ENCODE measurements at places on chromosomes 3 and 15.
A peak's percentile ranks its signal among the peaks of the same experiment; 100 is the strongest.

GRCh38 chr15:66178531-66178910 is 75.0 kb downstream of the MEGF11 start:
- DNase-seq: no peak

- no peak for DNase-seq
Observed at GRCh38 chr3:153003862-153004261, 158.2 kb upstream of the RAP2B start.

DNA sequence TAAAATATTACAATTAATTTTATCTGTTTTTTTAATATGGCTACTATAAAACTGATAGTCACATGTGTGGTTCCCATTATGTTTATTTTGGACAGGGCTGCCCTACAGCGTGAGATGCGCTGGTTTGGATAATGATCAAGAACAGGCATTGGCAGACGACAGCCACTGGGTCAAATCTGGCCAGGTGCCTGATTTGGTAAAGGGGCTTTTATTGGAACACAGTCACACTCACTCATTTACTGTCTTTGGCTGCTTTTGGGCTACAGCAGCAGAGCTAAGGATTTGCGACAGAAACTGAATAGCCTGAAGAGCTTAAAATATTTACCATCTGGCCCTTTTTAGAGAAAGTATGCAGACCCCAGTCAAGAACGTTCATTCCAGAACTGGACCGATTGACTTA is 724.2 kb upstream of the CFAP20DC start:
- no peak for DNase-seq

GRCh38 chr3:10140996-10141546 is 507 bp upstream of the VHL start:
- DNase-seq: no peak

- peak; percentile 59 for DNase-seq
Observed at GRCh38 chr3:44208086-44208485, 33.6 kb upstream of the TOPAZ1 start.

DNA sequence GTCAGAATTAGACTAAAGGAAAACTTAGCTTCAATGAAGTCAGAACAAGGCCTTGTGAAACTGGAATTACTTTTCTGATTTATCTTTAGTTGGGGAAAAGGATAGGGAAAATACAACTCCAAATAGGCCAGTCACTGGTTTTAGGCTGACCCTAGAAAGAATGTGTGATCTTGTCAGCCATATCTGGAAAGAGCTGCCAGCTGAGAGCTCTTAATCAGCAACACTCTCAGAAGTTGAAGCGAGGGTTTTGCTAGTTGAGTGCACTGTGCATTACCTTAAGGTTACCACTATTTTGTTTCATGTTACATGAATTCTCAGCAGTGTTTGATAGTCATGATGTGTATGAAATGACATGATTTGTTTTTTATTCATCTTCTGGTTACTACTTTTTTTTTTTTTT is 905.3 kb upstream of the ALCAM start:
- DNase-seq: no peak

GRCh38 chr3:23258110-23258509 is 55.0 kb downstream of the UBE2E2 start:
- peak; percentile 62 for DNase-seq

DNA sequence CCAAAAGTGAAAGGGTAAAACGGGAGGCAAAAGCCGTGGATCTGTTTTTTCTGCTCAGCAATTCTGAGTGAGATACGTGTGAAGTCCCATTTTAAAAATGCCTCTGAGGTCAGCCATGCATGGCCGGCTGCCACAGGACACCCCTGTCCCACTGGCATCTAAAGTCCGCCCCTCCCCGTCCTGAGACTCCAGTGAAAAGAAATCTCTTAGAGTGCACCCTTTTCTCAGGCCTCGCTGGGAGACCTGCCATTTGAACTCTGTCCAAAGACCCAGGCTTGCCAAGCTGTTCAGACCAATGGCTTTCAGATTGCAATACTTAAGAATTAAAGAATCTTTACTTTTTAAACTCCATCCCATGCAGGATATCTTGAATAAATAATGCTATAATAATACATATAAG is 61.0 kb upstream of the SLC24A5 start:
- no peak for DNase-seq

DNA sequence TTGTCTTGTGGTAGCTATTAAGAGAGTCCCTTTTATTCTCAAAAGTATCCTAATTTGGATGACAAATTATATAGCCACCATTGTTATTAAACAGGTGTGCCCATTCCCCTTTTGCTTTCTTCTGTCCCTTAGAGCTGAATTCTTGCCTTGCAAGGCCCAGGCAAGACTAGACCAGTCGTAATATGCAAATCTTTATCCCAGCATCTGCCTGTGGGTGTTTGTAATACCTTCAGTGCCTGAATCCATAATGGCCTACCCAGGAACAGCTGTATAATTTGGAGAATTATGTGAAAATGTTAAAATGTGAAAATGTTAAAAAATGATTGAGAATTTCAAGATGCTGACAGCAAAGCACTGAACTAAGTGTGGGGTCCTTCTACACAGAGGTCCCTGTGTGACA is 403.0 kb upstream of the RBMS3 start:
- DNase-seq: no peak

- peak; percentile 54 for DNase-seq
Observed at GRCh38 chr3:154954757-154955156, 125.4 kb upstream of the MME start.

DNA sequence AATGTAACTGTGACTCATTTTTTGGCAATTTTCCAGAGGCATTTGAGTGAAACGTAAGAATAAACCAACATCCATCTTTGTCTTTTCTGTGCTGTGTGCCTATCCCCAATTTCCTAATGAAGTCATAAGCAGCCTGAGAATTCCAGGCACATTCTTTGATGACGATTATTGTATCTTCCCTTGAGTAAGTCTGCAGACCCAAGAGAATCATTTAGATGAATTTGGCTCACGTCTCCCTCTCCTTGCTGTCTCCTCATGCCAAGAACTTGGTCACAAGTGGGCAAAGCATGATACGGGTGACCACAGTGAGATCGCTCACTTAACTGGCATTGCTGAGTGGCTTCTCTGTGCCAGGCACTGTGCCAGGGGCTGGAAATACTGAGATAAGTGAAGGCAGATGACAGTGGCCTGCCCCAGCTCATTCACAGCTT is 384.5 kb upstream of the IL12A start:
- DNase-seq: peak; percentile 65

DNA sequence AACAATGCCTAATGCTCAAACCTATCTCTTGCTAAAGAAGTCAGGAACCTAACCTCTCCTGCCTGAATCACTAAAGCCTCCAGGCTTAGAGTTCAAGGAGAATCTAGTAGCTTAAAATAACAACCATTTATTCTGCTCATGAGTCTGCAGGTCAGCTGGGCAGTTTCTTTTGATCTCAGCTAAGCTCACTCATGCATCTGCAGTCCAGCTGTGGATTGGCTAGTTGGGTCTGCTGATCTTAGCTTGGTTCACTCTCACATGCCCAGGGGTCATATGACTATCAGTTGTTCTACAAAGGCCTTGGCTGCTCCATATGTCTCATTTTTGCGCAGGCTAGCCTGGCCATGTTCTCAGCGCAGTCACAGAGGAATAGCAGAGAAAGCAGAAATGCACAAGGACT is 109.2 kb upstream of the STT3B start:
- peak; percentile 63 for DNase-seq

- DNase-seq: no peak
Observed at GRCh38 chr3:9934235-9934621, 594 bp downstream of the CRELD1 start.

DNA sequence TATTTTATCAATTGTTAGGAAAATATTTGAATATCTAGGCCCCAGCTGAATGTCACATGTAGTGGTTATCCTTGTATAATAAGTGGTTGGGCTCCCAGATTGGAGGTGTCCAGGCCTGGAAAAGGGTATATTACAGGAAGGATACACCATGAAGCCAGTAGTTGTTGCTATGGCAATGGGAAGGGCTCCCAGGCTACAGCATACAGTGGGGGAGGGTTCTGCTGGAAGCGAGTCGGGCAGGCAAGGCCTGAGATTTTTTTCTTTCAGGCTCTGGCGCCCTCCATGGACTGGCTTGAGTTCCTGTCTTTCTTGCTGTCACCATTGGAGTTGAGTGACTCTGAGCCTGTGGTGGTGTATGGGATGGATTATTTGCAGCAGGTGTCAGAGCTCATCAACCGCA is 8.9 kb downstream of the ECE2 start:
- DNase-seq: peak; percentile 71

- no peak for DNase-seq
Observed at GRCh38 chr3:42721690-42722089, 19.1 kb upstream of the HHATL start.

GRCh38 chr15:81178365-81178764 is 18.3 kb upstream of the IL16 start:
- DNase-seq: no peak

DNA sequence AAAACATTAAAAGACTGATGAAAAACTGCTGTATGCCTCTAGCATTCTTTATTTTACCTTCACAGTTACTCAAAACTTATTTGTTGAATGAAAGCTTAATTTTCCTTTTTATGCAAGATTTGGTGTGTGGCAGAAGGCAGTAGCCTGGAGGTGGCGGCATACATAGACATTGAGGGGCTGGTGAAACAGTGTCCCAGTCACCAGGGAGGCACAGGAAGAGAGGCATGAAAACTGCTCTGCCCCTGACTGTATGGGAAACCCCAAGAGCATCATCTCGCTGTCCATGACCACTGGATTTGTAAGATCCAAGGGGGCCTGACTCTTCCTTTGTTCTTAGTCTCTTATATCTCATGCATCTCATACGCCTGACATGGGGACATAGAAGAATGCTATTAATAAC is 493.7 kb upstream of the GOLIM4 start:
- no peak for DNase-seq

- DNase-seq: no peak
Observed at GRCh38 chr3:15556512-15556911, 35.0 kb upstream of the COLQ start.

- no peak for DNase-seq
Observed at GRCh38 chr3:134074001-134074789, 44.5 kb upstream of the SLCO2A1 start.

GRCh38 chr3:117998071-117998470 is 1036.6 kb downstream of the IGSF11 start:
- peak; percentile 40 for DNase-seq

- DNase-seq: no peak
Observed at GRCh38 chr3:53286727-53287126, 30.9 kb upstream of the TKT start.

DNA sequence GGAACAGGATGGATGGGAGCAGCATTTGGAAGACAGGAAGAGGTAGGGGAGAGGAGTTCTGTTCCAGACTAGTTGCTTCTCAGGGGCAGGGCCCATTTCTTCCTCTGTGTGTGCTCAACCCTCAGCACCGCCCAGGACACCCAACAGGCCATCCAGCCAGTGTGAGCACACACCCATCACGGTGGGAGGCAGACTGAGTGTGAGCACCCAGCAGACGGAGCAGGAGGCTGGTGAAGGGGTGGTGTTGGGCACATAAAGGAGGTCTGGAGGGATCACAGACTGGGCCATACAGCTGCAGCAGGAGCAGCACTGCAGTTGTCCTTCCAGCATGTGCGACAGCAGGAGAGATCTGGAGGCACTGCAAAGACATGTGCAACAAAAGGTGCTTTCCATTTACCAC is 88.4 kb upstream of the PLXNA1 start:
- no peak for DNase-seq

- no peak for DNase-seq
Observed at GRCh38 chr15:66943456-66944095, 121.8 kb upstream of the SMAD3 start.

GRCh38 chr15:52021128-52021671 is 2.2 kb downstream of the MAPK6 start:
- DNase-seq: peak; percentile 92

- peak; percentile 3 for DNase-seq
Observed at GRCh38 chr3:169430707-169431404, 232.7 kb downstream of the MECOM start.

GRCh38 chr15:91593067-91593466 is 260.4 kb upstream of the SLCO3A1 start:
- DNase-seq: no peak

DNA sequence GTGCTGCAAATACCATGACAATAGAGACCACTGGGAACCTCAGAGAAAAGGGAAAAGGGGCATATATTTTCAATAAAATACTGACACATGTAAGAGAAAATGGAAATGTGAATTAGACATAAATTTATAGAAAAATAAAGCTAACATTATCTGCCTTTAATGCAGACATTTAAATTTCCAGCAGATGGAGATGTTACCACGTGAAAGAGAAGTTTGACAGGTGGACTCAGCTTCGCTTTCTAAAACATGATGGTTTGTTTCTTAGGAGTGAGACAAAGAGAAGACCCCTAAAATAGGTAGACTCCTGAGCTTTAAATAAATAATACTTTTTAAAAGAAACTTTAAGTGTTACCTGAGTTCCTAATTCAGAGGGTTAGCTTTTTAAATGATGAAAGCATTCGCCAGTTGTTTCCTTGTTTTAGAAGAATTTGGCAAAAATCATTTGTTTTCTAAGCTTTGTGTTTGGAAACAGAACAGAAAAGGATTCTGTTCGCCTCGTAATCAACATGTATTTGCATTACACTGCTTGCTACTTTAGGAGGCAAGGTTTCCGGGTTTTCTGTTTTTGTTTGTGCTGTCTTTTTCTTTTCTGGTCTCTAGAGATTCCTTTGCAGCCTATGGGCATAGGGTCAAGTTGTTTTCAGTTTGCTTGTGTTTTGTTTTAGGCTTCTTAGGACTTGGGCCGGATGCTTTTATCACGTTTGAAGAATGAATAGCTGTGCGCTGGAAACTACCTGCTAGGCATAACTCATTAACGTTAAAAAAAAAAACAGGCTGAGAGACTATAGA is 271.4 kb downstream of the THSD4 start:
- no peak for DNase-seq
